ENCODE measurements at places on chromosomes 4 and X.

- DNase-seq = no peak
These were observed 64.2 kb downstream of the RWDD4 start for GRCh38 chr4:183594823-183595222.

DNA sequence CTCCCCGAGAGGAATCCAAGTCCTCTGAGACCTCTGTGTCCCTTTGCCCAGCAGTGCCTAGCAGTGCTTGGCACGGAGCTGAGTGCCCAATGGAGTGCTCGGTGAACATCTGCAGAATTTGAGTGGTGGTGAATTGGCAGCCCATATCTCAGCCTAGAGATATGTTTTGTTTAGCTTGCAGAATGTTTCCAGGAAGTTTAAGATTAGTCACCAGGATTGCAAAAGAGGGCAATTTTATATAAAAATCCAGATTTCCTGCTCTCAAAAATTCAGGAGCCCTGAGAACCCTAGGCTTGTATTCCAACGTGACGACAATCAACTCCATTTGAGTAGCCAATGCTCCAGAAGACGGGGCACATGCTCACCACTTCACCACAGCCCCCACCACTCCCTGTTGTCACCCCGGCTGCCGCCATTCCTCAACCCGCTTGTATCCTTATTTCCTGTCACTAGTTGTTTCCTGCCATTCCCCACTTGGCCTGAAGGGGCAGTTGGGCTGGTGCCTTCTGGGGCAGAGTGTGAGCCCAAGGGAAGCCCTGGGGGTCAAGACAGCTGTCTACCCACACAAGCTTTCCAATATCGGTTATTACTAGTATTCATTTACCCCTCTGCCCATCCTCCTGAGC lies 116.9 kb downstream of the EFNB1 start:
- no peak for DNase-seq

DNA sequence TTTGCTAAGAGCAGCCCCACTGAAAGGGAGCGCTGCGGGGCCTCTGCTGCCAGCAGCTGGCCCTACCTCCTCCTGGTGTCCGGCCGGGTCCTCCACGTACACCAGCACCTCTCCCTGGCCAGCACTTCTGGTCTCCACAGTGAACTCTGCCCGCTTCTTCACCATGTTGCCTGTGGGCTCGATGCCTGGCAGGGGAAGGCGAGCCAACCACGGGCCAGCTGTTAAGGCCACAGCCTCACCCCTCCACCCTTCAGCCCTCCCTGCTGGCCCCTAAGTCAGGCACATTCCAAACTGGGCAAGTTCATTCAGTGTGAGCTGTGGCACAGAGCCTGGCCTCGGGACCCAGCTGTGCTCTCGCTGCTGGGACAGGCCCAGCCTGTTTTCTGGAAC lies 7.8 kb downstream of the FLNA start:
- no peak for DNase-seq

DNA sequence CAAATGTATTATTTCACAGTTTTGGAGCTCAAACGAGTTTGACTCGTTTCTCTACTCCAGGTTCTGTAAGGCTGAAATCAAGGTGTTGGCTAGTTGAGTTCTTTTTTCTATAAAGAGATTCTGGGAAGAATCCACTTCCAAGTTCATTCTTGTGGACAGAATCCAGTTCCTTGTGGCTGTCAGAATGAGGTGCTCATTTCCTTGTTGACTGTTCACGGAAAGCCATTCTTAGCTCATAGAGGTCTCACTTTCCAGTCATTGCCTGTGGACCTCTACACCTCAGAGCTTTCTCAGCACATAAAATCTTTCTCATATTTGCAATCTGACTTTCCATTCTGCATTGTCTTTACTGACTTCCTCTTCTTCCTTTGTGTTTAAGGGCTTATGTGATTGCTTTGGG lies 62.9 kb downstream of the SYTL5 start:
- no peak for DNase-seq

GRCh38 chr4:1506956-1507721 lies 100.9 kb upstream of the NKX1-1 start:
- DNase-seq = no peak

DNA sequence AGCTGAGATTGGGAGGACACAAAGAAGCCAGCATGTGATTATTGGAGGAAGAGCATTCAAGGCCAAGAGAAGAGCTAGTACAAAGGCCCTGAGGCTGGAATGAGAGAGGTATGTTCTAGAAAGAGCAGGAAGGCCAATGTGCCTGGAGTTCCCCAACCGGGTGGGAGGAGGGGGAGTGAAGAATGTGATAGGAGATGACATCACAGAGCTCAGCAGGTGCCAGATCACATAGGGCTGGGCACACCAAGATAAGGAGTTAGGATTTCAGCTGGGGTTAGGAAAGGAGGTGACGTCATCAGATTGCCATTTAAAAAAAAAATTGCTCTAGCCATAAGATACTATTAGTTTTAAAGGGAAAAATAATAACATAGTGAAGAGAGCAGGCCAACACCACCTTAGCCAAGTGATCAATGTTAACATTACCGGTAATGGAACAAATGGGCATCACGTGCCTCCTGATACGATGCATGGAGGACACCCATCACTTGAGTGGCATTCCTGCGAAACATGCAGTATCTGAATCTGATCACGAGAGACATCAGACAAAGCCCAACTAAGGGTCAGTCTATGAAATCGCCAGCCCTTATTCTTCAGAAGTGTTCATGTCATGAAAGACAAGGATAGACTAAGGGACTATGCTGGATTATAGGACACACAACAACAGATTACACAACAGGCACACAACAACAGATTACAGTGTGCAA lies 344.3 kb downstream of the BCOR start:
- DNase-seq = no peak

GRCh38 chrX:111095974-111096895 lies at the start of gene PAK3:
PAK3 (plus strand) TSS chrX:111096191; CDS start chrX:111123104, 26,913 bp downstream.
- DNase-seq = no peak

Measured in stimulated activated CD8-positive, alpha-beta memory T cell treated with anti-CD3 and anti-CD28 coated beads, Interleukin-2, amount 100 ng/mL, for 1 hour (primary cell).